ENCODE measurements at places on chromosomes 3 and 15. TPM values are rescaled to one million over a fixed set of nuclear protein-coding genes. Genes with fewer than 3 reads are reported as not detected.

DNA sequence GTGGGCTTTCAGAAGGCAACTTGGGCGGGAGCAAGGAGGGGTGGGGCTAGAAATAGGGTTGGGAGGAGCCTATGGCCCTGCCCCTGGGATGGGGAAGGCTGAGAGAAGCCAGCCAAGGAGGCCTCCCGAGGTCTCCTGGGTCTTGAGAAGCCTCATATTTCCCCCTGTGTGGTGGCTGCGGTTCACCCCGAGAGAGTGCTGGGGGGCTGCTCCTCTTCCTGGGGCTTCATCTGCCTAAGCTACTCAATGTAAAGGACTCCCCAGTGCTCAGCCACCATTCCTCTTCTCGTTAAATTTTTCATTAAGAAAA lies 174.3 kb downstream of the SMAD6 start:
- H3K36me3 ChIP-seq = no peaks in the 10 kb centered on the region
- no peak overlapping the region for H3K4me3 ChIP-seq
- H3K4me1 ChIP-seq = peaks cover 10% of the 10 kb centered on the region
- no peak for DNase-seq
- H3K27ac ChIP-seq = no peak overlapping the region

GRCh38 chr15:60673166-60673565 lies 194.2 kb upstream of the ICE2 start:
- H3K27me3 ChIP-seq = no peaks in the 10 kb centered on the region
- H3K4me1 ChIP-seq = no peaks in the 10 kb centered on the region
- no peaks in the 10 kb centered on the region for H3K36me3 ChIP-seq
- DNase-seq = no peak
- H3K4me3 ChIP-seq = no peak overlapping the region

GRCh38 chr15:44222478-44222877 lies 27.4 kb upstream of the FRMD5 start:
- no peaks in the 10 kb centered on the region for H3K27me3 ChIP-seq
- no peak overlapping the region for H3K4me3 ChIP-seq
- H3K27ac ChIP-seq = no peak overlapping the region
- no peaks in the 10 kb centered on the region for H3K4me1 ChIP-seq

- no peak for DNase-seq
- no peaks in the 10 kb centered on the region for H3K36me3 ChIP-seq
- H3K27me3 ChIP-seq = no peaks in the 10 kb centered on the region
- no peak overlapping the region for H3K4me3 ChIP-seq
- no peaks in the 10 kb centered on the region for H3K4me1 ChIP-seq
- H3K27ac ChIP-seq = no peak overlapping the region
Observed at GRCh38 chr15:32743411-32744140, 25.8 kb downstream of the GREM1 start.

DNA sequence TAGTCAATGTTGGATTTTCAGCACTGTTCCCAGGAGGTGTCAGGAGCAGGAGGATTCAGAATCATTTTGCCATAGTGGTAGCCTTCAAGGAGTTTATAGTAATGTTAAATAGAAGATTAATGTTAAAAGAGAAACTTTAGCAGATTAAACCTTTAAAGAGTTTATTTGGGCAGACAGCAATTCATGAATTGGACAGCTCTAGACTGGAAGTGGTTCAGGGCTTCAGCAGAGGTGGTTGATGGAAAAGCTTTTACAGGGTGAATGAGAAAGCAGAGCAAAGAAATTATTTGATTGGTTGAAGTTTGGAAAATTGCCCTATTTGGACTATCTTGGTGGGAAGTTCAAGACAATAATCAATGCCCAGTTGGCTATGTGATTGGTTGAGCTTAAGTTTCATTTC lies 416.6 kb upstream of the TBL1XR1 start:
- no peak overlapping the region for H3K4me3 ChIP-seq
- DNase-seq = no peak
- H3K36me3 ChIP-seq = no peaks in the 10 kb centered on the region
- peaks cover 14% of the 10 kb centered on the region for H3K4me1 ChIP-seq

- no peaks in the 10 kb centered on the region for H3K36me3 ChIP-seq
- no peak overlapping the region for H3K27ac ChIP-seq
- no peaks in the 10 kb centered on the region for H3K4me1 ChIP-seq
- no peak for DNase-seq
- H3K4me3 ChIP-seq = no peak overlapping the region
- H3K27me3 ChIP-seq = no peaks in the 10 kb centered on the region
Observed at GRCh38 chr3:117874904-117875874, 1159.5 kb downstream of the IGSF11 start.

GRCh38 chr3:56796996-56797395 lies 4.8 kb downstream of the ARHGEF3 start:
- peak overlapping the region; percentile 56 for H3K27ac ChIP-seq
- H3K4me3 ChIP-seq = no peak overlapping the region
- no peaks in the 10 kb centered on the region for H3K36me3 ChIP-seq
- DNase-seq = no peak
- H3K4me1 ChIP-seq = peaks cover 15% of the 10 kb centered on the region

GRCh38 chr3:141489203-141489602 lies 2.4 kb downstream of the RASA2 start:
- no peak overlapping the region for H3K27ac ChIP-seq
- no peak for DNase-seq
- H3K36me3 ChIP-seq = no peaks in the 10 kb centered on the region

- H3K36me3 ChIP-seq = no peaks in the 10 kb centered on the region
- DNase-seq = no peak
- H3K4me3 ChIP-seq = no peak overlapping the region
- H3K27me3 ChIP-seq = no peaks in the 10 kb centered on the region
Observed at GRCh38 chr3:162643245-162643644, 1146.6 kb downstream of the OTOL1 start.

DNA sequence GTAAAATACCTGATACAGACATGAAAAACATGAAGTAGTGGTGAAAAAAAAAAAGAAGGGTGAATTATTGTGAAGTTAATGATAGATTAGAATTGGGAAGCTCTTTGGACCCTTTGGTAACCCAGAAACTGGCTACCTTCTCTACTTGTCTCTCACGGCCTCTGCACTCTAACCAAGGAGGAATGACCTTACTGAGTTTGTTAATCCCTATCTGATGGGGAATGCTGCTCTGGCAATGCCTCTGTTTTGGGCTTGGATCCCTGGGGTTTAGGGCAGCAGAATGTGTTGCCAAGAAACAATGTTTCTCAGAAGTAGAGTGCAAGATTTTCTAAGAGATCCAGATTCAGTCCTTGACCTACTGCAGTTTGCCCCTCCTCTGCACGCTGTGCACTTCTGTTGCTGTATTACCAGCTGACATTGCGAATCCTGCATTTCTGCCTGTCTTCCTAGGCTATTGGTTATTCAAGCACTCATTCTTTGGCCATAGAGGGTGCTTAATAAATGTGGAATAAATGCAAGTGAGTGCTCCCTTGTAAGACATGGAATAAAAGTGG lies 49.2 kb upstream of the MAP3K13 start:
- no peak overlapping the region for H3K27ac ChIP-seq
- no peaks in the 10 kb centered on the region for H3K27me3 ChIP-seq
- H3K4me3 ChIP-seq = no peak overlapping the region
- no peak for DNase-seq

DNA sequence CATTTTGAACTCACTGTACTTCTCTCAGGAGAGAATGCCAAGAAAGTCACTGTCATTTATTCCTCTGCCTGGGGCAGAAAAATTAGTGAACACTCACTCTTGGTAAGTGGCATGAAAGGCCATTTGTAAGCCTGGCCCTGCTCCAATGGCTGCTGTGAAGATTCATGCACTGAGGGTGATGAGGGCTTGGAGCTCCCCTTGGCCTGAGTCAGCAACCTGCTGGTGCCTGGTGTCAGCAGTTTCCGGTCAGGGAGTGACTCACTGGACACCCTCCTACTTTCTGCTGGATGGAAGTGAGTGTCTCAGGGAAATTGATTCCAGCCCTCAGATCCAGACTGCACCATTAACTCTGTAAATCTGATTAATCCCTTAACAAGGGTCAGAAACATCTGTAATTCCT lies 37.6 kb downstream of the TRA2B start:
- H3K4me3 ChIP-seq = no peak overlapping the region
- no peaks in the 10 kb centered on the region for H3K4me1 ChIP-seq
- no peaks in the 10 kb centered on the region for H3K36me3 ChIP-seq
- no peaks in the 10 kb centered on the region for H3K27me3 ChIP-seq

DNA sequence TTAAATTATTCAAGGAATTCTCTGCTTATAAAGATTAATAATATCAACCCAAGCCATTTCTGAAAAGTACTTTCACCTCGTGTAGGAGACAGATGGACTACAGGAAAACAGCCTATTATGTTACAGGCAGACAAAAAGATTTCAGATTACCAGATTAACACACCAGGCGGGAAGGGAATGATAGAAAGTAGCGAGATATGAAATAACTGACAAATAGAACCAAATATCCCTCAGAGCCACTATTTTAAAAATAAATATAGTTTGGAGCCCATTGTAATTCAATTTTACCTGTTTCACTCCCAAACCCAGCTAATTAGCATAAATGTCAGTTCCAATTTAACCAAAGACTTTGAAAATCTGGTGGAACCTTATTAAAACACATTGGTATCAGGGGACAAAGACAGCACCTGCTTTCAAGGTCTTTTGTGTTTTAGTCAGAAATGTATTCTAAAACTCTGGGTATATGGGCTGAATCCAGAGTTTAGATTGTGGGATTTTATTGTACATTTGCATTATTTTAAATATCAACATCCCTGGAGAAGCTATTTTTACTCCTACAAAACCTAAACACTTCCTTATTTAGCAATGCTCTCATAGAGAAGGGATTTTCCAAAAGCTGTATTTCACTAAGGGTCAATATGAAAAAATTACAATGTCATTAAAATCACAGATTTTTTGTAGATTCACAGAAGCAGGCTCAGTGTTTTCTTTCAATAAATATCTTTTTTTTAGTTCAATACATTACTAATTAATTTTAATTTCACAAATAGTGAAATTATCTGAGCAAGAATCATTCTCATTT lies 138.4 kb downstream of the TNIK start:
- no peaks in the 10 kb centered on the region for H3K36me3 ChIP-seq
- H3K27ac ChIP-seq = no peak overlapping the region
- H3K4me1 ChIP-seq = no peaks in the 10 kb centered on the region

DNA sequence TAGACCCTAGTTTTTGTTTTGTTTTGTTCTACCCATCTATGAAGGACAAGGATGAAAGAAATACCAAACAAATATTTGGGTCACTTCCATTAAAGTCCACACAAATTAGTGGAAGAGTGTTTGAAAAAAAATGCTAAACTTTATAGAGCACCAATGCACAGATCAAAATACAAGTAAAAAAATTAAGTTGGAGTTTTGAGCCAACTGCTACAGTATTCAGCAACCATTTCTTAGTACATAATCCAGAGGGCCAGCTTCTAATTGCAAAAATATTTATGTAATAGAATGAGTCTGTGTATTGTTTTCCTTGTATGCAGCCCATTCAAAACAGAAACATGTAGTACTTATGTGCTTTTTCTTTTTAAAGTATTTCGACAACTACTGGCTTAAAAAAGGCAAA lies 121.1 kb downstream of the CBLB start:
- H3K4me1 ChIP-seq = peaks cover 5% of the 10 kb centered on the region
- no peak overlapping the region for H3K4me3 ChIP-seq
- H3K27me3 ChIP-seq = no peaks in the 10 kb centered on the region
- peaks cover 4% of the 10 kb centered on the region for H3K36me3 ChIP-seq

- H3K36me3 ChIP-seq = peaks cover 6% of the 10 kb centered on the region
- no peak overlapping the region for H3K4me3 ChIP-seq
- DNase-seq = no peak
- peaks cover 15% of the 10 kb centered on the region for H3K4me1 ChIP-seq
- no peaks in the 10 kb centered on the region for H3K27me3 ChIP-seq
Observed at GRCh38 chr3:64550745-64551144, 137.1 kb downstream of the ADAMTS9 start.

DNA sequence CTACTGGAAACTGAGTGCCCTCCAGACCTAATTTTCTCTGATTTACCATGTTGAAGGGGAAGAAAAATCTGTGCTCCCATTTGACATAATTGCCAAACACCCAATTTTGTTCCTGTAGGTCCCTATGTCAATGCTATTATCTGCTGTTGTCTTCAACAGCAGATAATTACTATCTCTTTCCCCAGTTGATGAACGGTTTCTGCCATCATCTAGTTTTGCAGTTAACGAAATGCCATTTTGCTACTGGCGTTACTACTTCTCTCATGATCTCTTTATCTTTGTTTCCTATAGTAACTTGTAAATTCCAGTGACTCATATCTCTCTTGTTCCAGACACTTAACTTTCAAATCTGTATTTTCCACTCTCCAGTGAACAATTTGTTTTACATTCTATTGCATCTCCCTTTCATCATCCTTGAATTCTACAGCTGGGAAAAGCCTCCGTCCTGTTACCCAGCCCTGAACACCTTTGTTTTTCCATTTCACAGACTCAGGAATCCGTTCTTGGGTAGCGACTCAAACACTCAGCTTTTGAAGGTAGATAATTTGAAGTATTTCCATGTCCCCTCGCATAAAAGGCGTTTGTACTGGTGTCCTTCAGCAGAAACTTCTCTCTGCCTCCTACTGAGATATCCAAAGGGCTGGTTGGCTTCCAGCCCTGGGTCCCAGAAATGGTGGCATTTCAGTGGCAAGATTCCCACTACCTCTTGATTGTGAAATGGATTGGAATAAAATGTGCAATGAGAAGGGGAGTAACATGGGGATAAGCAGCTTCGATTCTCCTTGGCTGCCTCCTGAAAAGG lies 111.7 kb downstream of the FOXB1 start:
- no peak overlapping the region for H3K27ac ChIP-seq
- no peaks in the 10 kb centered on the region for H3K36me3 ChIP-seq
- H3K4me1 ChIP-seq = no peaks in the 10 kb centered on the region
- no peak for DNase-seq

DNA sequence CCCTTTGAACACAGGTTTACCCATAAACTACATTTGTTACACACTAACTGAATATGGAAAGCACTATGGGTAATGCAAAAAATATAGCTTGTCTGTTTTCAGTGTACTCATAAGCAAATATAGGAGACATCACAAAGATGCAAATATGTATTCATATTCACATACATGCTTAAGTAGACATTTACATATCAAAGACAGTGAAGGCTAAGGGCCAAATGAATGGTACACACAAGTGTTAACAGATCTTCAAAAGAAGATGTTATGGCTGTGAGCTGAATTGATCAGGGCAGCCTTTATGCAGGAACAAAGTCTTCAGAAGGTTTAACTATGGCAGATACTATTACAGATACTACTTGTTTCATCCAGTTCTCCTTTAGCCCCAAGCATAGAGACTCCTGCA lies 384.1 kb downstream of the FHIT start:
- no peak for DNase-seq
- H3K36me3 ChIP-seq = no peaks in the 10 kb centered on the region
- no peak overlapping the region for H3K27ac ChIP-seq

The PROK2 gene
- total RNA-seq = 0.25 TPM

The CKMT1A gene
- 15.1 TPM for total RNA-seq

The XCR1 gene
- total RNA-seq = 1.4 TPM

The KATNBL1 gene
- 32.2 TPM for total RNA-seq

The ITIH4 gene
- total RNA-seq = 15.4 TPM

The UBAP1L gene
- 5.4 TPM for total RNA-seq

The HHLA2 gene
- 5.1 TPM for total RNA-seq

The CPEB1 gene
- 1.4 TPM for total RNA-seq
